ENCODE measurements at places on chromosomes 4 and X.

GRCh38 chr4:99610605-99611175 lies 36.1 kb downstream of the MTTP start:
- DNase-seq: no peak

DNA sequence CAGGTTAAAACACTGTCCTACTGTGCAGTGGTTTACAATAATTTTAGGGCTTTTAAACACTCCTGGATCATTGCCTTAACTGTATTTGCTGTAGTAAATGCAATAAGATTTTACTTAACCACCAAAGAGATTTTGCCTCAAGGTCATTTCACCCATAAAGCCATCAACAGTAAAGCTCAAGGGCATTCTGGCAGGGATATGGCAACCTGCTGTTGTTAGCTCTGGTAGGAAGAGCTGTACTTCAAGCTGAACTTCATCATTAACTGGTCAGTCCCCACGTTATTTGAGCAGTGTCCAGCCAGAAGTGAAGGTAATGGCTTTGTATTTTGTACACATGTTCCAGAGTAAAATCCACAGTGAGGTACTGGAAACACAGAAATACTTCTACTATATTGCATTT lies 26.9 kb upstream of the MAOA start:
- no peak for DNase-seq

- DNase-seq: no peak
Measured at GRCh38 chrX:18649498-18649951, 22.4 kb downstream of the RS1 start.

GRCh38 chrX:49041744-49042580 lies 1.2 kb downstream of the TFE3 start:
- peak; percentile 6 for DNase-seq

DNA sequence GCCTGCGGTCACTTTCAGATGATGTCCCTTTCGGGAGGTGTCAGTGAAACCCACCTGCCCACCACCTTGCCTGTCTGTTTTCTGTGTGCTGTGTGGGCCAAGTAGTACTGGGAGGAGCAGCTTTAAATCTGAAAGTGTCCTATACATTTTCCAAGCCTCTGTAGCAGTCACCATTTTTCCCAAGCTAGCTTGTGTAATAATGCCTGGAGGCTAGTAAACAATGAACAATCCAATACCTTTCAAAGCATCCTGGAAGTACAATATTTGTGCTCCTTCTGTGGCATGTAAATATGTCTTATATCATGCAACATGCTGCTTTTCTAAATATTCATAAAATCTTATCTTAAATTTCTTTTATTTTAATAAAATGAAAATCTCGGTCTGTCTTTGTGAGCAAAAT lies 111.6 kb upstream of the C1GALT1C1 start:
- no peak for DNase-seq

DNA sequence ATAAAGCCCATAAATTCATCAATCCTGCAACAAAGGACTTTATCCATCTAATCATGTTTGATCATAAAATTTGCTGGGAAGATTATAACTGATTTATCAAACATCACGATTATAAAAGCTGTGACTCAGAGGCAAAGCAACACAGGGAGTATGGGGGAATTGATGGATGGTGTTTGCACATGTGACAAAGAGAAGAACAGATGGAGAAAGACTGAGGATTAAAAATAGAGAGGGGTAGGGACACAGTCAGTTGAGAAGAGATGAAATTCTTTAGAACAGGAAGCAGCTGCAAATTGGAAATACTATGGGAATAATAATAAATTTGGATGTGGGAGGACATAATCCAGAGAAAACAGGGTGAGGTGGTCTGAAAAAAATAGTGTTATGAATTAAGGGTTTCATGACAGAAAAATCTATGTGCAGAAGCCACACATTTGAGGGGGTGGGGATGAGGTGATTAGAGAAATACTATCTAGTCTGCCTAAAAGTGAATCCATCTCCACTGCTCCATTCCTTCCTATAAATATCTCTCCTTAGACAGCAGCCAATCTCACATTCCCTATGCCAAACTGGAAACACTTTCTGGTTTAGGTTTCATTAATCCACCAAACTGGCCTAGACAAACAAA lies 6.2 kb downstream of the PRR32 start:
- DNase-seq: no peak

DNA sequence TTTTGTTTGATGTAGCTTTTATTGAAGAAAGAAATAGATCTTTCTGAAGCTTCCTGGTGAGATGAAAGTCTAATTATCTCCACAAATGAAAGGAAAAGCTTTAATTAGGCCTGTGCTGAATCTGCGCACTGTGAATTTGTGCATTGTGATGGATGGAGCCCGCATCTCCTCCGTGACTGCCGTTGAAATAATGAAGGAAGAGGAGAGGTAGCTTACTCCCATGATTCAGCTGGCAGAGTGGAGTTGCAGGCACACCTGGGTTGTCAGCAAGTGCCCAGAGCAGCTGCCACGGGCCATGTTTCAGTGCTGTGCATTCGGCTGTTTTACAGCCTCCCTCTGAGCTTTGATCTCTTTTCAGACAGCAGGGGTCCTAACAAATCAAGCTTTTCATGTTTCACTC lies 735.3 kb upstream of the TENM3 start:
- DNase-seq: no peak

DNA sequence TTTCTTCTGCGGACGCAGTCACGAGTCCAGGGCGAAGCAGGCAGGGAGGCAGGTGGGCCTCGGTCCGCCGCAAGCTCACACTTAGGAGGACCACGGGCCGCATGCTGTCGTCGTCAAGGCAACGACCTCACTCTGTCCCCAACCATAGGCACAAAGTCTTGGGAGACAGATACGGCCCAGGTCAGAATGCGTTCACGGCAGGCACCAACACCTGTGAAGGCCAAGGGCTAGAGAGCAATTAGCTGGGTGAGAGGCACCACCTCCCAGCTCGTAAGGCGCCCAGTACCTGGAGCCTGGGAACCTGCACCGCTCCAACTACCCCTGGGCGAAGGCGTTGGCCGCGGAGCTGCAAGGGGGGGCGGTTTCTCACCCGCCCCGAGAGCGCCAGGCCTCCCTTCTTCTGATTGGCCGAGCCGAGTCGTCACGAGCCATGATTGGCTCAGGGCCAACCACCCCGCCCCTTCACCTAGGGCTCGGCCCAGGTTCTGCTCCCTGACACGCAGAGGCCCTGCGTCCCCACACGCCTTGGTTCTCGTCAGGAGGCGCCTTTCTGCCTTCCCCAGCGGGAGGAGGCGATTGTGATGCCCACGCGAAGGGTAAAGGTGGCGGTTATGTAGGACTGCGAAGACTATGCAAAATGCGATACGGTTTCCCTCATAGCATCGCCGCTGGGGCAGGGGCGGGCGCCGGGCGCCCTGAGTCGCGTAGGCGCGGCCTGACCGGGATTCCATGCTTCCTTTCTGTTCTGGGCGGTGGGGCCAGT lies at the start of gene CDKL2:
Gene CDKL2 (minus strand): TSS at position 355 of the 763 bp plus-strand sequence. CDS start 4,540 bp downstream, outside the sequence.
- DNase-seq: peak; percentile 94

- no peak for DNase-seq
Measured at GRCh38 chr4:61332693-61333092, 132.6 kb downstream of the ADGRL3 start.

DNA sequence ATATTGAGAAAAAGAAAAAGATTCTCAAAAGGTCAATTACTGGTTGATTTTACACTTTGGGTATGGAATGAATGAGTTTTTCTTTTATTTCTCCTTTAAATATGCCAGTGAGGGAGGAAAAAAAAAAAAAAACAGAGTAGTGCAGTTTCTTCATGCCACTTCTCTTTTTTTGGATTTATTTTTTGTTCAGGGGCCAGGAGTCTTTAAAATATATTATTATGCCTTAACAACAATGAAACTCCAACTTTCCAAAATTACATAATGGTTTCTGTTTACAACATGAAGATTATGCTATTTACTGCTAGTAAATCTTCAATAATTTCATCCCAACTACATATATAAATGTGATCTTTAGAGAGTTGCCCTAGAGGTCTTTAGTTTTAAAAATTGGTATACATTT lies 31.9 kb downstream of the DTHD1 start:
- no peak for DNase-seq

DNA sequence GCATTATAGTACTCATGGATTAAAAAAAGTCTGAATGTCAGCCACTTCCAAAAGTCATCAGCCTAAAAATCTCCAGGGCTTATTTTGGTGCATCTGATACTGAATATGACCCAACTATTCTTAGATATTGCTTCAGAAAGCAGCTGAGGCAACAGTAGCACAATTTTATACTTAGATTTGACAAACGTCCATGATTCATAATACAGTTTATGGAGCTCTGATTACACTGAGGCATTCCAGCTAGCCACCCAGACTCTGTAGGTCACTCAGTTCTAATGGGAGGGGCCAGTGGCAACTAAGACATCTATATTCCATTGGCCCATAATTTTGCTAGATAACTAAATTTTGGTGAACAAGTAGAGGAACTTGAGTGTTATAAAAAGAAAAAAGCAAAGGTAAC lies 10.3 kb downstream of the SPATA4 start:
- DNase-seq: no peak

DNA sequence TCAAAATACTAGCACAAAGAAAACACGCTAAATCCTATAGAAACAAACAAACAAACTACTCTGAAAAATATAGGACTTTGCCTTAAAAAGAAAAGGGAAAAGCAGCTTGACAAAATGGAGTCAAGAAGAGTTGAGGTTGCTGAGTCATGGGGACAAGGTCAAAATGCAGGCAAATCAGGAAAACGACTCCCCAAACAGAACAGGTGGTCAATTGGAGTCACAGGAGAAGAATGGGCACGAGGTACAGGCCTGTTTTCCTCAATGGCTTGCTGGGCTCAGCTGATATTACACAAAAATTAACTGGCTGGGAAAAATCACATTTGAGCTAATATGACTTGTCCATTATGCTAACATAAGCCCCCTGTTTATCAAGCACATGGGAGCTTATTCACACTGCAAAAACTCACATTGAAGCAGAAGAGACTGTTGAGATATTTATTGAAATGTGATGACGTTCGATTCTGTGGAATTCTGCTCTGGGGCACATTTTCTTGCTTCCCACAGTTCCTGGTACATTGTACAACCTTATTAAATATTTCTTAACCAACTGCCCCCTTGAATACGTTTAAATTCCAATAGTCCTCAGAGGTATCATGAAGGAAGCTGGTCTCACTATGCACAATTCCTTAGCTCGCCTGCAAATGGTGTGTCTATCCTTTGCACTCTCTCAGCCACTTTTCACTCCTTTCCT lies 1622.1 kb downstream of the STIM2 start:
- DNase-seq: no peak

GRCh38 chrX:111519215-111519614 lies 7.8 kb downstream of the SERTM2 start:
- DNase-seq: no peak

Measured in stimulated activated CD4-positive, alpha-beta T cell treated with anti-CD3 and anti-CD28 coated beads, Interleukin-15, amount 100 ng/mL, for 24 hours (primary cell).